ENCODE measurements at places on chromosomes 13 and 19.

- DNase-seq: no peak
These were observed 314.8 kb downstream of the PCDH17 start for GRCh38 chr13:57946361-57946760.

- DNase-seq: no peak
These were observed 87.4 kb downstream of the C1QTNF9 start for GRCh38 chr13:24396821-24397220.

- no peak for DNase-seq
These were observed 402.6 kb downstream of the SUCLA2 start for GRCh38 chr13:47598340-47598911.

- DNase-seq: no peak
These were observed 62.0 kb downstream of the TEX29 start for GRCh38 chr13:111382411-111382810.

- peak; percentile 53 for DNase-seq
These were observed 2.8 kb upstream of the A1BG start for GRCh38 chr19:58355908-58356765.

- no peak for DNase-seq
These were observed 248.1 kb downstream of the EFNB2 start for GRCh38 chr13:106287351-106287750.

DNA sequence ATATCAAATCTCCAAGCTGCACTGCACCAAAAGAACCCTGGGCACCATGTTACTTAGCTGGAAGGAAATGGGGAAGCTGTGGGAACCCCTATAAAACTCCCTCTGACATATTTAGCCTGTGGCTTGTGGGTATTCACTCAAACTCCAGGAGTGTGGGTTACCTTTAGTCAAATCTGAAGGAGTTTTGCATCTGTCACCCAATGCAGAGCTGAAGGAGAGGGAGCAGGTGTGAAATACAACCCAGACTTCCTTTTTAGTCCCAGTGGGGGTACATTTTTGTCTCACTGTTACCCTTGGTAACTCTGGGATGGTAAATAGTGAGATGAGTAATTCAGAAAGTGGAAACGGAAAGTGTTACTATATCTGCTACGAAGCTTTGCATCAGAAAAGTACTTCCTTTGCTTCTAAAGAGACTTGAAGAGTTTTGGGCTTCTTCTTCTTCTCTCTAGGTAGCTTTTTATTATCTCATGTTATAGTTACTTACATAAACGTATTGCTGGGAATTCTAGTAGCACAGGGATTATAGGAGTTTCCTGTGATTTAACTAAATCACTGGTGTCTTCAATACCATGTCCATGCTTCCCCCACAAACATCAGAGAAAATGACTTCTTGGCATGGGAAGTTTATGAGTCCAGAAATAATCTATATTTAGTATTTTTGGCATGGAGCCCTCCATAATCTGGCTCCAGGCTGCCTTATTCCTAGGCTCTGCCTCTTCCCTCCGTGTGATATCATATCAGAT lies 105.9 kb downstream of the AKAP11 start:
- DNase-seq: peak; percentile 51

- no peak for DNase-seq
These were observed 14.9 kb upstream of the KIR3DL3 start for GRCh38 chr19:54709212-54709948.

- no peak for DNase-seq
These were observed 125.8 kb upstream of the C1QTNF9B start for GRCh38 chr13:24023073-24023472.

DNA sequence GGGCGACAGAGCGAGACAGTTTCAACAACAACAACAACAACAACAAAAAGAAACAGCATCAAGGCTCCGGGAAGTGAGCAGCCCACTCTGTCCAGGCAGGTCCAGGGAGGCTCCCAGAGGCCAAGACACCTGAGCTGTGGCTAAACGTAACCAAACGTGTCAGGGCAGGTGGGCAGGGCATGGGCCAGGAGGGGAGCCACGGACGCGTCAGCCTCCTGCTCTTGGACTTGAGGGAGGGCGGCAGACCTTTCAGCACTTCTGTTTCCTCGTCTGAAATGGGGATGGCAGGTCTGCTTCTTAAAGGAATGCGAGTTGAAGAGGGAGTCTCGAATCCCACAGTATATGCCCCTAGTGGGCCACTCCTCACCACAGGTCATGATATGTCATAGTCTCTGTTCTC lies 53.8 kb downstream of the MYO9B start:
- DNase-seq: no peak

GRCh38 chr13:76913898-76914297 lies 27.7 kb upstream of the KCTD12 start:
- no peak for DNase-seq

DNA sequence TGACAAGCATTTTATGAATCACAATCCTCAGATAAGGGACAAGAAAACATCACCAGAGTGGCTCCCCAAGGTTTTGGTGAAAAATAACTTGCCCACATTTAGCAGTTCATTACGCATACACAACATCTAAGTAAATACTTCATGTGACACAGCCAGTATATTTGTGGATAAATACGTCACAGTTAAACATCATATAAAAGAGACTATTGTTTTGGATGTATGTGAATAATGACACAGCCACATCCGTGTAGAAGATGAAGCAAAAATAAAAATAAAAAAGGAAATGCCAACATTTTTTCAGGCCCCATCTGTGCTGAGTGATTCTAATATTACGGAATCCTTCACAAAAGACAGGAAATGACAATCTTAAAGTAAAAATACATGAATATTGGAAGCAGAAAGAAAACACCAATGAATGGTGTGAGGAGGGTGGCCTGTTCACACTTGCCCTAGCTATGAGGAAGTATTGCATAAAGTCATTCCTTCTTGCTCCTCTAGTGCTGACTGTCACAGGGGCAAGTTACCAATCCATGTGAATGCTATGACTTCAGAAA lies 457.1 kb downstream of the KLF12 start:
- peak; percentile 68 for DNase-seq

DNA sequence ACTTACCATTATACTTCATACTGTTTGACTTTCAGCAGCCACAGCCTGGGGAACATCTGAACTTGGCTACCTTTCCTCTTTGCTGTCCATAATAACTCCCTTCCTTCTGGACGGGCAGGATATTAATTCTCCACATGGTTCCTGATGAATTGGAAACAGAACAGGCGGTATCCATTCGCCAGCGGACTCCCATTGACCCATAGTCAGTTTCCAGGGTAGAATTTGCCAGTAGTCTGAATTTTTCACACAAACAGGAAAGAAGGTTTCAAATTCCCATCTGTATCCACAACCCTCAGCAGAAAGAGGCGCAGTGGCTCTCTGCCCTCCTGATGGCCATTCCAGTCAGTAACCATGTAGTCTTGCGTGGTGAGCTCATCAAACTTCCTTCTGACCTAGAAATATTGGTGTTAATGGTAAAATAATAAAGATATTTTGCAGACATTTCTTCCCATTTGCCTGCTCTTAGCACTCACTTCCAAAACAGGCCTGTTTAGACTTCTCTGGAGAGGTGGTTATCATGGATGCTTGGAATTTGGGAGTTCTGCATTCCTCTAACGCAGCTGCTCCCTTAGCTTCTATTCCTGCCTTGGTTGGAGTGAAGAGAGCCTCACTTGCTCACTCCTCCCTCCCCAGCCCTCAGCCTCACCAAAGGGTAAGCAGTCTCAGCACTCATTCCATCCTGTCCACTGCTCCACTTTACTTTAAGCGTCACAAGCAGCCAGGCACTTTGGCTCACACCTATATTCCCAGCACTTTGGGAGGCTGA lies 75.0 kb upstream of the OXGR1 start:
- DNase-seq: no peak

DNA sequence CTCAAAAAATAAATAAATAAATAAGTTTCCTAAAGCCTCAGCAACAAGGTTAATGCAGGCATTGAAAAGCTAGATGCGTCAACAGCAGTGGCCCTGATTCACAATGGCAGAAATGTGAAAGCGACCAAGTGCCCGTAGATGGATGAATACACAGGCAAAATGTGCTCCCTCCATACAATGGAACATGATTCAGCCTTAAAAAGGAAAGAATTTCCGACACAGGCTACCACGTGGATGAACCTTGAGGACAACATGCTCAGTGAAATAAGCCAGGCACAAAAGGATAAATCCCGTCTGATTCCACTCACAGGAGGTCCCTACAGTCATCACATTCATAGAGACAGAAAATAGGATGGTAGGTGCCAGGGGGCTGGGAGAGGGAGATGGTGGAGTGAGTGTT lies 31.7 kb downstream of the INSR start:
- DNase-seq: no peak

DNA sequence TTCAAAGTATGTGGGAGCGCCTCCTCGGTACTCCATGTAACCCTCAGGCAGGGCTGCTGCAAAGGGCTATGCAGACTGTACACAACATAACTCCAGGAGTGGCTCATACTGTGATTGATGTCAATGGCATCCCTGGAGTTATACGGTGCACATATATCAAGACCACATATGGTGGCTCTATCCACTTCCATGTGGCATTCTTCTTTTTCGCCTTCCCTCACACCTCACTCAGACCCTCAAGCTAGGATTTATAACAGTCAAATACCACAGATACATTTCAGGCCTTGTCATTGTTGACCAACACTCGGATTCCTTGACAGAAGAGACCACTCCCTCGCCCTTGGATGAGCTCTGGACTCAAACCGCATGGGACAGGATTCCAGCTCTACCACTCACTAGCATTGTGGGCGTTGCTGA lies 11.3 kb upstream of the UBL3 start:
- DNase-seq: peak; percentile 80

DNA sequence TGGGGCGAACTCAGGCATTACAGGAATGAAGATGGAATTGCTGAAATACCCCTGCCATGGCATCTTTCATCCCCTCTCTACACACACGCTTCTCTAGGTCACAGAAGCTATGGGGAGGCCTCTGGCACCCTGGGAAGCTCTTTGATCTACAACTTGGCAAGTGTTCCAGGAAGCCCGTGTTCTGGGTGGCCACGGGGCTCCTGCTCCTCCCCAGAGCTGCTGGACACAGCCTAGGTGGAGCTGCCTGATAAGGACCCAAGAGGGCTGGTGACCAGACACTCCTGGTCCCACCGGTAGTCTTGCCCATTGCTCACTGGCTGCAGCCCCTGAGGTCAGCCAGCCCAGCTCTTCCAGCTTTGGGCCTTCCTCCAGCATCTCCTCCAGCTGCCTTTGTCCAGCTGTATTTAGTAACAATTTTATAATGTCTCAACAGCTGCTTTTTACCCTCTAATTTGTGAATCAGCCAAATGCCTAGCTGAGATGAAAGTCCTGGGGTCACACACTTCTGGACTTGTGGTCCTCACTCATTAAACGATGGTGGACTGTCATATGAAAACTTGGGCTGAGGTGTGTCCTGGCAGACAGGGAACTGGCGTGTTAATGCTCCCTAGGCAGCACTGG lies 72.8 kb upstream of the SPATA13 start:
- DNase-seq: no peak

DNA sequence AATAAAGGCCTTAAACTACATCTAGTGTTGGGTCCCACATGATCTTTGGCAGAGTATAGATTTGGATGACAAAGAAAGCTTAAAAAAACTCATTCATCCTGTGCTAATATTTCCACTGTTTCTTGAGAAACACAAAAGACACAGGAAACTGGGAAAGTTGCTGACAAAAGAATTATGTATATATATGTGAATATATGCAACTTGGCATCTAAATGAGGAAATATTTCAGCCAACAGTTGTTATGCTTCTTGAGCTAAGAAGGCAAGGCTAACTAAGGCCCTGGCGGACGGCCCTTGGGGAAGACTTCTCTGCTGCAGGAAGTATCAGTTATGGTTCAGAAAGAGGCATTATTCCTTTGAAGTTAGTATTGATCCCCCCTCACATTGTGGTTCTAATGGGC lies 491.8 kb downstream of the DIAPH3 start:
- DNase-seq: no peak

GRCh38 chr19:4977299-4978174 lies 8.6 kb downstream of the KDM4B start:
- peak; percentile 95 for DNase-seq

GRCh38 chr13:91017669-91018053 lies 329.8 kb upstream of the MIR17HG start:
- DNase-seq: no peak

GRCh38 chr19:8132858-8133458 lies 16.4 kb downstream of the FBN3 start:
- DNase-seq: no peak

GRCh38 chr19:51761696-51762095 lies 716 bp downstream of the FPR2 start:
- no peak for DNase-seq

DNA sequence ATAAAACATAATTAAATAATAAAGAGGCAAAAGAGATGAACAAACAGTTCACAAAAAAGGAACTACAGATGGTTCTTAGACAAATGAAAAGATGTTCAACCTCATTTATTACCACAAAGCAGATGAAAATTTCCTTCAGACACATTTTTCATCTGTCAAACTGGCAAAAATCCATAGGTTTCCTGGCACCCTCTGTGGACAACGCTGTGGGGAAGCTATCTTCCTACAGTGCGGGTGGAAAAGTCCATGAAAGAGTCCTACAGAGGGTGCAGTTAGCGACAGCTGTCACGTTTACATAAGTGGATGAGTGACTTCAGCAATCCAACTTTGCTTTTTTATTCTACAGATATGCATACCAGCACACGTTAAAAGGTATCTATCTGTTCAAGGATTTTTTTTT lies 30.3 kb upstream of the PDCD5 start:
- no peak for DNase-seq

DNA sequence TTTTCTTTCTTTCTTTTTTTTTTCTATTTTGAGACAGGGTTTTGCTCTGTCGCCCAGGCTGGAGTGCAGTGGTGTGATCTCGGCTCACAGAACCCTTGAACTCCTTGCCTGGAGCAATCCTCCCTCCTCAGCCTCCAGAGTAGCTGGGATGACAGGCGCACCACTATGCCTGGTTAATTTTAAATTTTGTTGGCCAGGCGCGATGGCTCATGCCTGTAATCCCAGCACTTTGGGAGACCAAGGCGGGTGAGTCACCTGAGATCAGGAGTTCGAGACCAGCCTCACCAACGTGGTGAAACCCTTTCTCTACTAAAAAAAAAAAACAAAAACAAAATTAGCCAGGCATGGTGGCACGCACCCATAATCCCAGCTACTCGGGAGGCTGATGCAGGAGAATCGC lies 8.7 kb upstream of the SBNO2 start:
- DNase-seq: no peak

DNA sequence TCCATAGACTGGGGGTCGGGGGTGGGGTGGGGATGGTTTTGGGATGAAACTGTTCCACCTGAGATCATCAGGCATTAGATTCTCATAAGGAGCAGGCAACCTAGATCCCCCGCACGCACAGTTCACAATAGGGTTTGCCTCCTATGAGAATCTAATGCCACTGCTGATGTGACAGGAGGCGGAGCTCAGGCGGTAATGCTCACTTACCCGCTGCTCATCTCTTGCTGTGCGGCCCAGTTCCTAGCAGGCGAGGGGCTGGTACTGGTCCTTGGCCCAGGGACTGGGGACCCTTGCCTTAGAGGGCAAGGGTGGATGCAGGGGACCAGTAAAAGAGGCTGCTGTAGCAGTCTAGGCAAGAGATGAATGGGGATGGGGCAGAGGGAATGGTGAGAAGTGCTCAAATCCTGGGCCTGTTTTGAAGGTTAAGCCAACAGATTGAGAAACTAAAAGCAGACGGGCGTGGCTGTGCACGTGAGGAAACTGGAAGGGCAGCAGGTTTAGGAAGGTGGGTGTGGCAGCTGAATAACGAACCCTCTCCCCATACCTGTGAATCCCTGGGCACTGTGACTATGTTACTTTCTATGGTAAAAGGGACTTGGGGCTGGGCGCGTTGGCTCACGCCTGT lies 1.5 kb upstream of the ERICH4 start:
- DNase-seq: no peak

GRCh38 chr13:50170447-50171037 lies 155.3 kb downstream of the KCNRG start:
- DNase-seq: peak; percentile 24
